H1 (cell line): ENCODE measurements at places on chromosomes 1 and 21. TPM values are rescaled to one million over a fixed set of nuclear protein-coding genes. Genes with fewer than 3 reads are reported as not detected.

Gene BCAN
- 3.8 and 4.5 TPM in 2 replicates for total RNA-seq

Gene TMEM82
- total RNA-seq: 0.21 and 0.32 TPM in 2 replicates

Gene SPRR2G
- total RNA-seq: not detected in 2 replicates

Gene ADORA3
- not detected in 2 replicates for total RNA-seq

Gene PCP4L1
- 1.0 and 1.9 TPM in 2 replicates for total RNA-seq

Gene FHAD1
- total RNA-seq: 0.69 and 1.5 TPM in 2 replicates

Gene STIL
- total RNA-seq: 25.1 and 26.5 TPM in 2 replicates

Gene USP33
- 51.7 and 55.5 TPM in 2 replicates for total RNA-seq

Gene OR14A2
- not detected in 2 replicates for total RNA-seq

Gene CFHR5
- total RNA-seq: not detected in 2 replicates

Gene TSACC
- total RNA-seq: 1.0 and 2.1 TPM in 2 replicates

Gene NUDT4B
- total RNA-seq: not detected in 2 replicates

Gene SRRM1
- 230 and 255 TPM in 2 replicates for total RNA-seq

Gene CD84
- not detected in 2 replicates for total RNA-seq

Gene RBP7
- total RNA-seq: 7.2 and 7.7 TPM in 2 replicates

Gene LCE1C
- not detected in 2 replicates for total RNA-seq

Gene RGS2
- total RNA-seq: 16.6 and 17.0 TPM in 2 replicates

Gene UCHL5
- 34.4 and 40.0 TPM in 2 replicates for total RNA-seq

Gene TMEM81
- 5.8 and 5.9 TPM in 2 replicates for total RNA-seq

Gene LCE1E
- not detected in 2 replicates for total RNA-seq

Gene LCE1B
- not detected in 2 replicates for total RNA-seq

Gene LYPD8
- total RNA-seq: not detected in 2 replicates

Gene CFAP107
- not detected in 2 replicates for total RNA-seq

Gene TACSTD2
- total RNA-seq: 0.76 and 0.88 TPM in 2 replicates

Gene SNRNP40
- 111 and 113 TPM in 2 replicates for total RNA-seq

Gene MYCL
- total RNA-seq: 28.8 and 29.9 TPM in 2 replicates

Gene TMEM61
- 0.50 and 0.54 TPM in 2 replicates for total RNA-seq

Gene FHL3
- 35.6 and 35.8 TPM in 2 replicates for total RNA-seq

Gene LRRC39
- 0.38 and 0.39 TPM in 2 replicates for total RNA-seq

Gene MFAP2
- 172 and 188 TPM in 2 replicates for total RNA-seq

Gene KIAA1614
- total RNA-seq: 2.6 and 3.1 TPM in 2 replicates

Gene A3GALT2
- total RNA-seq: not detected in 2 replicates

Gene UBE2U
- not detected in 2 replicates for total RNA-seq

Gene GRIK3
- total RNA-seq: 3.4 and 3.7 TPM in 2 replicates

Gene FAM72D
- total RNA-seq: 9.1 and 12.7 TPM in 2 replicates

Gene STYXL2
- total RNA-seq: 0.22 and 0.34 TPM in 2 replicates

Gene PLPPR4
- 2.2 TPM in 2 replicates for total RNA-seq

Gene CAMK1G
- total RNA-seq: 0.38 and 1.0 TPM in 2 replicates

Gene SOX13
- total RNA-seq: 173 and 180 TPM in 2 replicates

Gene NAV1
- total RNA-seq: 42.7 and 43.6 TPM in 2 replicates
